ENCODE measurements at places on chromosomes 2 and 18. TPM values are rescaled to one million over a fixed set of nuclear protein-coding genes. Genes with fewer than 3 reads are reported as not detected.
A peak's percentile ranks its signal among the peaks of the same experiment; 100 is the strongest.

DNA sequence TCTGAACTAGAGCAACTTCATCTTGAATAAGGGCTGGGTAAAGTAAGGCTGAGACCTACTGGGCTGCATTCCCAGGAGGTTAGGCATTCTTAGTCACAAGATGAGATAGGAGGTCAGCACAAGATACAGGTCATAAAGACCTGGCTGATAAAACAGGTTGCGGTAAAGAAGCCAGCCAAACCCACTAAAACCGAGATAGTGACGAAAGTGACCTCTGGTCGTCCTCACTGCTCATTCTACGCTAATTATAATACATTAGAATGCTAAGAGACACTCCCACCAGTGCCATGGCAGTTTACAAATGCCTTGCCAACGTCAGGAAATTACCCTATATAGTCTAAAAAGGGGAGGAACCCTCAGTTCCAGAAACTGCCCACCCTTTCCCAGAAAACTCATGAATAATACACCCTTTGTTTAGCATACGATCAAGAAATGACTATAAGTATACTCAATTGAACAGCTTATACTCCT lies 109.1 kb downstream of the FIGN start:
- H3K27ac ChIP-seq = no peak overlapping the region
- no peak overlapping the region for H3K4me3 ChIP-seq
- DNase-seq = no peak
- H3K36me3 ChIP-seq = no peaks in the 10 kb centered on the region

DNA sequence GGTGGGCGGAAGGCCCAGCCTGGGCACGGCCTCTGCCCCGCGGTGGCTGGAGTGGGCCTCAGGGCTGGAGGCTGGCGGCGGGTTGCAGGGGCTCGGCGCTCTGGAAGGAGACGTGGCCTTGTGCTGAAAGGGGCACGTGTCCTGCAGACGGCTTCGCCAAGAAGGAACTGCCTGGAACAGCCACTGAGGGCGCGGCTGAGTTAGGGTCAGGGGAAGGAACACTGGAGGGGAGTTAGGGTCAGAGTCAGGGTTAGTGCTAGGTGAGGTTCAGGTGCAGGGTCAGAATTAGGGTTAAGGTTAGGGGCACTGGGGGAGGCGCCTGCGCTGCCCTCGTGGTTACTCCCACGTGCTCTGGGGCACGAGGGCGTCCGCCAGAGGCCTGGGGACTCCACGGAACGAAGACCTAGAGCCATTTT lies 933 bp upstream of the ADNP2 start:
- H3K36me3 ChIP-seq = no peaks in the 10 kb centered on the region
- H3K27ac ChIP-seq = peak overlapping the region; percentile 93
- peak; percentile 88 for DNase-seq
- no peaks in the 10 kb centered on the region for H3K27me3 ChIP-seq
- no peak overlapping the region for H3K4me3 ChIP-seq
- H3K4me1 ChIP-seq = peaks cover 35% of the 10 kb centered on the region

DNA sequence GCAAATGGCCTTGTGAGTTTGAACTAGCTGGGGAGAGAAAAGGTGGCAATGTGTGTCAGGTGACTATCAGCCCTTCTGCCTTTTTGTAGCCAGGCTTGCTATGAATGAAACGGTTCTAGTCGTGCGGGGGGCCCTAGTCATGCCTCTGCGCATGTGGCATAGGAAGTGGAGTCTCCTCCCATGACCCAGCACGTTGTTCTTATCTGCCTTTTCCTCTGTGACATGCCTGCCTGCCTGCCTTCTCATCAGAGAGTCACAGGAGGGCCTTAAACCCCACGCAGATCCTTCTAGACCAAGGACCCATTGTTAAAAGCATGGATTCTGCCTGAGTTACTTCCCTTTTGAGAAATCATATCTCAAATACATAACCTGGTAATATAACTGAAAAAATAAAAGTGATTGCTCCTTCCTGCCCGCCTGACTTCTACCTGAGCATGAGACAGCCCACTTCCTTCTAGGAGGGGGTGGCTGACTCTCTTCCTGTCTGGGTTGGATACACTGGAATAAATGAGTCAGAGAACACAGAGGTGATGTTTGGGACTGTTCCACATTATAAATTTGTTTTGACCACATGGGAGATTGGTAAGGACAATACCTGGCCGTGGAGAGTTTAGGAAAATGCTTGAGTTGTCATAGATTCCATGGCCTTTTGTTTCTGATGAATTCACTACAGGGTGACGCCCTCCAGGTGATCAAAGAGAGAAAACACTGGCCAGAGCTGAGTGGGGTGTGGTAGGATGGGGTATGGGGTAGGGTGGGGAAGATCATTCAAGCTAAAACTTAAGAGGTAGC lies 49.8 kb downstream of the FBLN7 start:
- no peaks in the 10 kb centered on the region for H3K4me1 ChIP-seq
- DNase-seq = peak; percentile 91
- no peak overlapping the region for H3K27ac ChIP-seq
- H3K27me3 ChIP-seq = no peaks in the 10 kb centered on the region
- H3K36me3 ChIP-seq = no peaks in the 10 kb centered on the region

GRCh38 chr2:71190656-71191569 lies 36.0 kb downstream of the PAIP2B start:
- H3K36me3 ChIP-seq = peaks cover 24% of the 10 kb centered on the region
- no peak overlapping the region for H3K4me3 ChIP-seq
- no peaks in the 10 kb centered on the region for H3K27me3 ChIP-seq
- peaks cover 5% of the 10 kb centered on the region for H3K4me1 ChIP-seq
- DNase-seq = peak; percentile 66

DNA sequence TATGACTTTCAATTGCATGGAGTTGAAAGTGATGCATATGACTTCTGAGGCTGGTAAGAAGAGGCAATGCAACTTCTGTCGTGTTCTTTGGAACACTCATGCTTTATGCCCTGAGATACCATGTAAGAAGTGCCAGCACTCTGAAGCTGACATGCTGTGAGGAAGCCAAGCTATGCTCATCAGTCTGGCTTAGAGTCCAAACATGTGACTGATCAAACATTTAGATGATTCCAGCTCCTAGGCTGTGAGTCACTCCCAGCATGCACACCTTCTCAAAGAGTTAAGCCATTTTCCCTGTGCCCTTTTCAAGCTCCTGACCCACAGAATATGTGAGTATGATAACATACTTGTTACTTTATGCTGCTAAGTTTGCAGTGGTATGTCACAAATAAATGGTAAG lies 15.8 kb upstream of the VRK2 start:
- H3K4me3 ChIP-seq = no peak overlapping the region
- DNase-seq = no peak
- no peak overlapping the region for H3K27ac ChIP-seq
- H3K36me3 ChIP-seq = no peaks in the 10 kb centered on the region

Gene CAPN13
- not detected for total RNA-seq

- H3K27me3 ChIP-seq = no peaks in the 10 kb centered on the region
- H3K27ac ChIP-seq = no peak overlapping the region
- no peaks in the 10 kb centered on the region for H3K36me3 ChIP-seq
- no peak overlapping the region for H3K4me3 ChIP-seq
- DNase-seq = no peak
- H3K4me1 ChIP-seq = no peaks in the 10 kb centered on the region
Measured at GRCh38 chr2:10527585-10527984, 79.5 kb upstream of the ODC1 start.

Gene FSHR
- total RNA-seq = not detected

Gene RGPD4
- not detected for total RNA-seq

Gene ALPP
- total RNA-seq = not detected

- no peak overlapping the region for H3K27ac ChIP-seq
- no peak for DNase-seq
- H3K4me3 ChIP-seq = no peak overlapping the region
- H3K27me3 ChIP-seq = no peaks in the 10 kb centered on the region
- H3K36me3 ChIP-seq = no peaks in the 10 kb centered on the region
Measured at GRCh38 chr18:9700261-9700796, 7.8 kb upstream of the RAB31 start.

GRCh38 chr2:57880967-57881366 lies 165.6 kb upstream of the VRK2 start:
- no peak overlapping the region for H3K27ac ChIP-seq
- H3K4me3 ChIP-seq = no peak overlapping the region

GRCh38 chr2:96340493-96341414 lies 5.2 kb downstream of the NCAPH start:
- H3K27me3 ChIP-seq = no peaks in the 10 kb centered on the region
- no peaks in the 10 kb centered on the region for H3K36me3 ChIP-seq
- peaks cover 6% of the 10 kb centered on the region for H3K4me1 ChIP-seq
- no peak for DNase-seq
- no peak overlapping the region for H3K27ac ChIP-seq

DNA sequence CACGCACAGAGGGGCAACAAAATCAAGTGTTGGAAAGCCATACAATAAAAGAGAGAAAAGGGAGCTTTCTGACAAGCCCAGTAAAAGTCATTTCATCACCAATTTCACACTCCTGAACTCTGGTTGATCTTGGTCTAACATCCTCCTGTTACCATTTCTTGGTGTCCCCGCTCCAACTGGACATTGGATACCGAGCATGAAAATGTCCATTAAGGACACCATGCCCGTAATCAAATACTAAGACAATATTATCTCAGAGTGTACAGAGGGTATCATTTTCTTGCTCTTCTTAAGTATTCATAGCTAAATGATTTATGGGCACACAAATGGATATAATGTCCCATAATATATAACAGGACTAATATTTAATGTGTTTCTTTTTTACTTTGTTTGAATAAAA lies 218.9 kb downstream of the EPHA4 start:
- DNase-seq = no peak
- no peaks in the 10 kb centered on the region for H3K27me3 ChIP-seq
- no peak overlapping the region for H3K27ac ChIP-seq
- peaks cover 10% of the 10 kb centered on the region for H3K4me1 ChIP-seq
- no peaks in the 10 kb centered on the region for H3K36me3 ChIP-seq
- no peak overlapping the region for H3K4me3 ChIP-seq

Gene AUP1
- total RNA-seq = 95.1 TPM

GRCh38 chr2:133422931-133423351 lies 145.3 kb downstream of the NCKAP5 start:
- H3K4me1 ChIP-seq = peaks cover 8% of the 10 kb centered on the region
- H3K27ac ChIP-seq = no peak overlapping the region
- H3K27me3 ChIP-seq = no peaks in the 10 kb centered on the region
- peak; percentile 21 for DNase-seq
- H3K36me3 ChIP-seq = no peaks in the 10 kb centered on the region

DNA sequence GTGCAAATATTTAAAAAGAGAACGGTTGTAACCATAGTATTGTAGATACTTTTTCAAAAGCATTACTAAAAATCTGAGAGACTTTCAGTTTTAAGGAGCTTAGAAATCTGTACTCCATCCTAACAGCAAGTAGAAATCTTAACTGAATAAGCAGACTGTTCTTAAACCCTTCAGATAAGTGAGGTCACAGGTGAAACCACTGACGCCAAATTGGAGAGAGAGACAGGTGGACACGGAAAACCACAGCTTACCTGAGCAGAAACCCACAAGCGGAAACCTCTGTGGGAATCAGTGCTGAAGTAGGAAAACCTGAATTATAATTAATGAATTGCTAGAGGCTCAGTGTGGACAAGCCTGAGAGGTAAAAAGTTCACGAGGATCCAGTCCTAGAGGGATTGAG lies 959.4 kb upstream of the CELF4 start:
- no peak for DNase-seq
- peaks cover 9% of the 10 kb centered on the region for H3K4me1 ChIP-seq
- H3K27ac ChIP-seq = no peak overlapping the region
- H3K27me3 ChIP-seq = no peaks in the 10 kb centered on the region
- no peaks in the 10 kb centered on the region for H3K36me3 ChIP-seq
- no peak overlapping the region for H3K4me3 ChIP-seq

Gene NAT8
- not detected for total RNA-seq

- H3K36me3 ChIP-seq = no peaks in the 10 kb centered on the region
- no peaks in the 10 kb centered on the region for H3K4me1 ChIP-seq
- H3K27ac ChIP-seq = no peak overlapping the region
- no peak overlapping the region for H3K4me3 ChIP-seq
Measured at GRCh38 chr2:63817382-63817781, 24.3 kb upstream of the UGP2 start.

GRCh38 chr2:217107480-217107879 lies 247.6 kb upstream of the TNP1 start:
- peak; percentile 72 for DNase-seq
- H3K27me3 ChIP-seq = no peaks in the 10 kb centered on the region
- H3K4me3 ChIP-seq = no peak overlapping the region
- H3K36me3 ChIP-seq = no peaks in the 10 kb centered on the region

Gene TNFAIP6
- total RNA-seq = 7.5 TPM
